ENCODE measurements at places on chromosomes 4 and X.

DNA sequence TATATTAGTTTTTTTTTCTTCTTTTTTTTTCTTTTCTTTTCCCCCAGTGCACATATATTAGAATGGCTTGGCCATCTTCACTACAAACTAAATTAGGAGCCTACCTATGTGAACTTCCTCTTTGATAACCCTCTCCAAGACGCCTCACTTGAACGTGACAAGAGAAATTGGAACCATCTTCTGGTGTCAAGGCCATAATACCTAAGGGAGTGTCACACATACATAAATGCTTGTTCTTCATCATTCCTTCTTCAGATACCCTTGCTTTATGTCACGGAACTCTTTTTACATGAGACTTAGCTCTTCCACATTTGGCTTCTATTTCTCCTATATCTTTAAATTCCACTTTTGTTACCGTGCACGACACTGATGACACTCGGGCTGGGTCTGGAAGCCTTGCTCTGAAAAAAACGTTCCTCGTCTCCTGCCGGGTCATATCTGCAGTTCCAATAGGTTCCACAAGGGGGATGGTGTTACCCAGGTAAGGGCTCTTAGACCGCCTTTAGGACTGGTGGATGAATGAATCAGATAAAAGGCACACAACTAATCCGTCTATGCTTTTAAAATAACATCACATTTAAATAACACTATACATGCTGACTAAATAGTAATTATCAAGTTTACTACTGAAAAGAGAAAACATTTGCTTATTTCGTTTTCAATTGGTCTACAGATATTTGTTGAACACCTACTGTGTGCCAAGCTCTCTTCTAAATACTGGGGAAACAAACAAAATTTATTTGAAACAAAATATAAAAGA lies 19.9 kb downstream of the DGAT2L6 start:
- peak; percentile 74 for DNase-seq

DNA sequence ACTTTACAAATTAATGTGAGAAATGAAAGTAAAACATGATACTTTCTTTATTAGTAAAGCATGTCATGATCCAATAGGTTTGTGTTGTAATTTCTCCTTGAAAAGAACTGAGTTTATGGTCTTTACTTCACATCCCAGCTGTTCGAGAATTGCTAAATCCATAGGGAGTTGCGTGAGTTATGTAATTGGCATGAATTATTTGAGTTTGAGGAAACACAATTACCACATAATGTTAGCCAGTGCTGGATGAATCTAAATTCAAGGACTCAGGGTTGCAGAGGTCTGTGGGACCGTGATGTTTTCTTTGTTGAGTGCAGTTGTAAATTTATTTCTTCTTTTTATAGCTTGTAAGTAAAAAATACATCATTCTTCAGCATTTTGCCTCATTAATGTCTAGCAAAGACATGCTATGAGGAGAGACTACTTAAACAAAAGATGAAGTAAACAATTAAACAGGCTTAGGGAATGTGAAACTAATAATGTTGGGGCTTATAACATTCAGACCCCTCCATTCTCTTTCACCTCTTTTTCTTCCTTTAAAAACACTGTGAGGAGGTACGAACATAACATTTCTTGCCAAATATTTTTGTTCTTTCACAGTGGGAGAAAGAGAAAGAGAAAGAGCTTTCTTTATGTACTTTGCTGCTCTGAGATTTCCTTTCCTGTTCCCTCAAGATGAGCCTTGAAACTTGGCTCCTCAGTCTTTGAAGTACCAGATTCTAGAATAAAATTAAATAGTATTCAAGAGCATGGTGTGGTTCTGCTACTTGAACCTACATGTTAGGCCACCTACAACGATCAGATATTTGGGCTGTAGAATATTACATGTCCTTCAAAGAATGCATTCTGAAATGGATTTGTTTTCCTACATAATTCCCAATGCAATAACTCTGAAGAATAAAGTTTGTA lies 159.6 kb upstream of the ANK2 start:
- no peak for DNase-seq

DNA sequence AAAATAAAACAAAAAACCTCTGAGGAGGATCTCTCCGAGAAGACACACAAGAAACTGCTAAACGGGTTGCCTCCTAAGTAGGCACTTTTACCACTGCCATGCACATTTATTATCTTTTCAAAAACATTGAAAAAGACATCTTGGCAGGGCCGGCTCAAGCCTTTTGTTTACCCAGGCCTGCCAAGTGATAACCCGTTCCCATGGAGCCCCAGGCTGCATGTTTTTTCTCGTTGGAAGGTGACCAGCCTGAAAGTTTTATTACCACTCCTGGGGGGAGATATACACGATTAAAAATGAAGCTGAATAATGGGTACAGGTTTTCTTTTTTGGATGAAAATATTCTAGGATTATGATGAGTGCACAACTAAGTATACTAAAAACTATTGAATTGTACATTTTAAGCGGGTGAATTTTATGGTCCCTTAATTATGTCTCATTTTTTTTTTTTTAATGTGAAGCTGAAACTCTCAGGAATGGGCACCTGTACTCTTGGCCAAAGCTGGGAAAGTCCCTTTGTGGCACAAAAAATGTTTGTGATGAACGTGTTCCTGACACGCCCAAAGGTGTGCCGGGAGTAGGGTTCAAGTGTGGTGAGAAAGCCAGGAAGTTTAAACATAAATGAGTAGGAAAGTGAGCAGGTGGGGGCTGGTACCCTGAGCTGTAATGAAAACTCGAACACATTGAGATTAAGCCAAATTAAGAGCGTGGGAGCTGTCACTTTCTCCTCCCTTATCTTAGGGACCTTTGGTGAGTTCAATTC lies 1.5 kb upstream of the MAP7D2 start:
- DNase-seq = no peak

GRCh38 chr4:138297743-138298405 lies 55.7 kb upstream of the SLC7A11 start:
- DNase-seq = no peak

GRCh38 chrX:95764972-95765451 lies 919.6 kb upstream of the DIAPH2 start:
- DNase-seq = no peak

All from activated T-cell treated with anti-CD3 and anti-CD28 coated beads, Interleukin-2, amount 50 U/mL, for 48 hours (primary cell).